HEK293T (cell line): ENCODE measurements at places on chromosomes 1 and 21.
A peak's percentile ranks its signal among the peaks of the same experiment; 100 is the strongest.

DNA sequence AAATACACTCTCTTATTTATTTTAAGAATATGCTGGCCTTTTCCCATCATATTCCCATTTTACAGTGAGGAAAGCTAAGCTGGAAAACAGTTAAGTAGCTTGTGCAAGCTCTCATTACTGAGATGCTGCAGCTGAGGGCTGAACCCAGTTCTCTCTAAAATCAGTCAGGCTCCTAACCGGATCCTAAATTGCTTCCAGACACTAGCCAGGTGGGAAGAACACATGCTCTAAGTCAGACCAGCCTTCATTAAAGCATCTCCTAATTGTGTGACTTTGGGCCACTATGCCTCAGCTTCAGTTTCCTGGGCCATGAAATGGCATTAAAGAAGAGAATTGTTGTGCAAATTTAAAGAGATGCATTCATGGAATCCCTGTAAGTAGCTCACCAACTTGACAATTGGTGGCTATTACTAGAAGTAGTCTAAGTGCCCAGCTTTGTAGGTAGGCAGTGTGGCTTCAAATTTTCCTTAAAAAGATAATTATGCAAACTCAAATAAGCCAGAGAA is 228.4 kb downstream of the DAB1 start:
- DNase-seq: no peak

GRCh38 chr21:46151989-46152926 is 3.1 kb downstream of the FTCD start:
- no peak for DNase-seq

- DNase-seq: no peak
These were observed 11.4 kb downstream of the AGMAT start for GRCh38 chr1:15573477-15573876.

DNA sequence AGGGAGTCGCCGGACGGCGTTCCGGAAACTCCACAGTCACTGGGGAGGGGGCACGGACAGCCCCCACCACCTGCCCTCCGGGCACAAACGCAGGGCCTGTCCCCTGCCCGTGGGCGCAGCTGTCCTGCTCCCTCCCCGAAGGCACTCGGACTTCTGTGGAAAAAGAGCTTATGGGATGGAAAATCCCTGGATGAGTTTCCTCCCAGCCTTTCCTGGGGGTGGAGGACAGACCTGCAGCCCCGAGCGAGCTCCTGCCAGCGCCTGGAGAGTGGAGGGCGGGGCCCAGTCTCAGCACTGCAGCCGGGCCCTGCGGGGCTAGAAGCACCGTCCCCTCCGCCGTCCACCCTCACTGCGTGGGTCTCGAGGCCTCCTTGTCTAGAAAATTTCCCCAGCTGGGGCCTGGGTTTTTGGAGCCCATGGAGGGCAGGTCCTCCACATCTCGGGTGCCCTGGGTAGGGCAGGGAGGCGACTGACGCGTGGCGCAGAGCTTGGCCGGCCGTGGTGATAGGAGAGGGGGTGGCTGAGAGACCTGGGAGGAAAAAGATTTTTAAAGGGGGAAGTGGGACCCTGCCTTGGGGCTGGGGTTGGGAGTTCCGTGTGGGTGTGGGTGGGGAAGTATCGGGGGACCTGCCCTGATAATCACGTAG is 6.4 kb upstream of the COL6A1 start:
- DNase-seq: no peak

GRCh38 chr1:181812208-181812607 is 249.3 kb downstream of the ZNF648 start:
- no peak for DNase-seq

DNA sequence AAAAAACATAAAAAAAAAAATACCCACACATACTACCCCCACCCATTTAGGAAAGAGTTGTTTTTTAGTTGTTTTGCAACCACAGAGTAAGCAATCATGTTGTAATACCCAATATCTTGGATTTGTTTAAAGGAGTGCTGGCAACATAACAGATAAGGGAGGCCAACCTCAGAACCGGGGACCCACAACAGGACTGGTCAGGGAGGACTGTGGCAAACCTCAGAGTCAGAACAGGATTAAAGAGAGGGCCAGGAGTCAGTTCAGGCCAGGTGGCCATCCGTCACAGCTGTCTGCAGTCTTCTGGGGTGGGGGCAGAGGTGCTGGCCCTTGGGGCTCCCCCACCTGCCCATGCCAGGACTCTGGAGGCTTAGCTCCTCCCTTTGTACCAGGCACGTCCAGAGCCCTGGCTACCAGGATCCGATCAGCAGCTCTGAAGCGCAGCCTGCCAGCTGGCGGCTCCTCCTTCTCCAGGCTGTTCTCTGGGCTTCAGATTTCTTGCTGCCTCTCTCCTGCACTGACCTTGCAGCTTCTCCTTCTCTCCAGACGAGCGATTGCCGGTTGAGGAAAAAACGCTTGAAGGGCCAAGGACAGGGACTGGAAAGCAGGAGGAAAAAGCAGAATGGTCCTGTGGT is 7.9 kb downstream of the H6PD start:
- no peak for DNase-seq

DNA sequence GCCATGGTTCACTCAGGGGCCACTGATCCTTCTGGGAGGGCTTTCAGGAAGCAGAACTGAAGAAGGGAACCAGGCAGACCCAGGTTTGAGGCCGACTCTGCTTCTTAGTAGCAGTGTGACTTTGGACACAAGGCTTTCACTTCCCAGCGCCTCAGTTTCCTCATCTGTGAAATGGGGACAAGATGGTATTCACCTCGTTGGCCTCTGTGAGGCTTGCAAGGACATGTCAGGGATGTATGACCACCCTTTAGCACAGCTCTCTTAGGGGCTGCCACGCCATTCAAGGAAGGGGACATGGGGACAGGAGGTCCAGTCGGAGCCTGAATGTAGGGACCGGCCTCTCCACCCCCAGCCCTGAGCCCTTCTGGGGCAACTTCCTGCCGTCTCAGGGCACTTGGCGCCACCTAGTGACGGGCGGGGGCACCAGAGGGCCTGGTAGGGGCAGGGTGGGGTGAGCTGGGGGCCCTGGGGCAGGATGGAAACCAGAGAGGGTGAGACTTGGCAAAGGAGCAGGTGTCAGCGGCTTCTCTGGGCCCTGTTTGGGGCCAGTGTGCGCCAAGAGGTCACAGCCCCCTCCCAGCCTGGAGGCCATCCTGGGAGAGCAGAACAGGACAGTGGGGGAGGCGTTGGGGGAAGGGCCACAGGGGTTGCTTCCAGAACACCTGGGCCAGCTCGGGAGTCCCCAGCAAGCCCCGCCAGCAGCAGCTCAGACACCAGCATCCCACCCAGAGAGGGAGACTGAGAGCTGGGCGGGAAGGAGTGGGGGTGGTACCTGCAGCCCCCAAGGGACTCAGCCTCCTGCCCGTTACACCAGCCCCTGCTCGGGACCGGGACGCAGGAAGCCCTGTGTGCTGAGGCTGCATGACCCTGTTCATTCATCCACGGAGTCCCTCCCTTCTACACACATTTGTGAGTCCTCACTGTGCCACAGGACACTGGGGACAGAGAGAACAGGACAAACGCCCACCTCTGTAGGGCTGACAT is 102.5 kb upstream of the TARDBP start:
- peak; percentile 69 for DNase-seq

DNA sequence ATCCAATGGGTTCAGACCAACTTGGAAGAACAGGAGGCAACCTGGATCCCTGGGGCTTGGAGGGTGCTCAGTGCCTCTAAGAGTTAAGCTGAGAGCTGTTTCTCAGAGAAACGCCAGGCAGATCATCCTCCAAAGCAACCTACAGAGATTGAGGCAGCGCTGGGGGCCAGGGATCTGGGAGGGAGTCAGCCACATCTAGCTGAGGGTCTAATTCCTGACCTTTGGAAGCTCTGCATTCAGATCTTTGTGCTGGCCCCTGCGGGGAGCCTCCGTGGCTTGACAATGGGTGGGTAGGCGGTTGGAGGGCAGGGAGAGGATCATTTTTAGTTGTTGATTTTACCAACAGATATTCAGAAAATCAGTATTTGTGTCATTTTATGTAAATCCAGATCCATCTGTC is 79.3 kb downstream of the DDX20 start:
- no peak for DNase-seq

DNA sequence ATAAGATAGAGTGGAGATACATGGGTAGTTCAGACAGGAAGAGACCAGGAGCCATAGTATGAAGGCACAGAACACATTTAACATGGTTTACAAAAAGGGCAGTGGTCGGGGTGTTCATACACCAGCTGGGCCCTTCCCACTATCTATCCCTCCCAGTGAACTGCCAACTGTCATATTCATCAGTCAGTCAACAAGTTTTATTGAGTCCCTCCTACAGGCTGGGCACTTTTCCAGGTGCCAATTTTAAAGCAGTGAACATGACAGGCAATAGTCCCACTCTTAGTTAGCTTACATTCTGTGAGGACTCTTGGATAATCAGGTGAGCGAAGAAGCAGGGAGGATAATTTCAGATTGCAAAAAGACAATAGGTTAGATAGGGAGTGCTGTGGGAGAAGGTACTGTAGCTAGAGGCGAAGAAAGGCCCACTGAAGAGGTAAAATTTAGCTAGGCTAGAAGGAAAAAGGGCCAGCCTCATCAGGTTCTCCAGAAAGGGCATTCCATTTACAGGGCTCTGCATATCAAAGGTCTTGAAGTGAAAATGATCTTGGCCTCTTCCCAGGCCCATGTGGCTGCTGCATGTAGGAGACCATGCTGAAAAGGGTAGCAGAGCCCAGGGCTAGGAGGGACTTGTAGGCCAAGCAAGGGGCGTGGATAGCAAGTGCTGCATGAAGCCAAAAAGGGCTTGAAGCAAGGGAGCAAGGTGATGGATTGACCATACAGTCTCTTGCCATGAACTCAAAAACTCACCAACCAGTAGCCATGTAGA is 274.7 kb upstream of the SNX7 start:
- DNase-seq: no peak

DNA sequence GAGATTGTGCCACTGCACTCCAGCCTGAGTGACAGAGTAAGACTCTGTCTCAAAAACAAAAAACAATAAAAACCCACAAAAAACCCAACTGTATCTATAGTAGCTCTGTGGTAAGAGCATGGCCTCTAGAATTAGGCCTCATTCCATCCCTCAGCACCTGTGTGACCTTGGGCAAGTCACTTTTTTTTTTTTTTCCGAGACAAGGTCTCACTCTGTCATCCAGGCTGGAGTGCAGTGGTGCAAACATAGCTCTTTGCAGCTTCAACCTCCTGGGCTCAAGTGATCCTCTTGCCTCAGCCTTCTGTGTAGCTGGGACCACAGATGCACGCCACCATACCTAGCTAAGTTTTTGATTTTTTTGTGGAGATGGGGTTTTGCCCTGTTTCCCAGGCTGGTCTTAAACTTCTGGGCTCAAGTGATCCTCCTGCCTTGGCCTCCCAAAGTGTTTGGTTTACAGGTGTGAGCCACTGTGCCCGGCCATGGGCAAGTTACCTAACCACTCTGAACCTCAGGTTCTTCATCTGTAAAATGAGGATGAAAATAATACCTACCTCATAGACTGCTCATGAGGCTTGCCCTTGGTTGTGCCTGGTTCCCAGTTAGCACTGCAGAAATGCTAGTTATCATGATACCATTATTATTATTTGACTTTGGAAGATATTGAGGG is 15.3 kb upstream of the MYOM3 start:
- DNase-seq: no peak

DNA sequence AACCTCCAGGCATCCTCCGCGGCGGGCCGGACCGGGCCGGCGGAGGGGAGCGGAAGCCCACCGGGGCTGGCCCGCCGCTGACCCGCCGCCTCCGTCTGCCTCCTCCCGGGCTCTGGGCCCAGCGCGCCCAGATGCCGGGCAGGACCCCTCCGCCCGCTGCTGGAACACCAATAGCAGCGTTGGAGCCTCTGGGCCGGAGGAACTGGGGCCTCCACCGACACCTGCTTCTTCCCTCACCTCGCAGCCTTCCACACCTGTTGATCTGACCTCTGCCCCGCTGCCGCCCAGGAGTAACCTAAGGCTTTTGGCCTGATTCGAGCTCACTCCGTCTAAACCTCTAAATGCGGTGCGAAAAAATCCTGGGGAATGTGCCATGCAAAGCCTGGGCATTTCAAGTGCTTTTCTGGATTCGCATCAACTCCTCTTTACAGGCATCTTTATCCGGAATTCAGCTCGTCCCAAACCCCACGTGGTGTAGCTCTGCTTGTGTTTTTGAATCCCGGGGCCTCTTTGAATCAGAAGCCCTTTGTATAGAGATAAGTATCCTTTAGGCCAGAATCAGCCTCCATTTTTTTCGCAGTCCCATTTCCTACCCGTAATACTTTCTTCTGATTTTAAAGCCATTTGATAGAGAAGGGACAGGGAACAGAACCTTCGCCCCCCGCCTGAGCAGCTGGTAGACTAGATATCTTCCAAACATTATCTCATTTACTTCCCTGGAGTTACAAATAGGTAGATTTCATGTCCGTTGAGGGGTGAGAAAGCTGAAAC is 680 bp upstream of the CNN3 start:
- no peak for DNase-seq

DNA sequence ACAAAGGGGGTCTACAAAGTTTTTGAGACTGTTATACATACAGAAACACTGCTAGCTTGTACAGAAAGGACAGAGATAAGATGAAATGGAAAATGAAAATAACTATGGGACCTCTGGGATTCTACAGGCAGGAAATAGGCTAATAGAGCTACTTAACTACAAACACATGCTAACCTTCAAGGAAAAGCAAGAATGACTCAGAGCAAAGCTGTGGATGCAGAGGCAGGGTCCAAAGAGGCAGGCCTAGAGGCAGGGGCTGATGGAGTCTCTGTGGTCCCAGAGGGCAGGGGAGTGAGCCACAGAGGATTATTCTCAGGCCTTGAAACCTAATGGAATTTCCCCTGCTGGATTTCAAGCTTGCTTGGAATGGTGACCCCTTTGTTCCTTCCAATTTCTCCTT is 18.7 kb upstream of the GOLT1A start:
- DNase-seq: no peak

GRCh38 chr1:24828887-24829192 is 83.6 kb downstream of the CLIC4 start:
- DNase-seq: peak; percentile 28

GRCh38 chr1:16092097-16092922 is 18.9 kb upstream of the FAM131C start:
- no peak for DNase-seq

GRCh38 chr1:63917571-63918417 is 144.0 kb downstream of the ROR1 start:
- DNase-seq: peak; percentile 56

DNA sequence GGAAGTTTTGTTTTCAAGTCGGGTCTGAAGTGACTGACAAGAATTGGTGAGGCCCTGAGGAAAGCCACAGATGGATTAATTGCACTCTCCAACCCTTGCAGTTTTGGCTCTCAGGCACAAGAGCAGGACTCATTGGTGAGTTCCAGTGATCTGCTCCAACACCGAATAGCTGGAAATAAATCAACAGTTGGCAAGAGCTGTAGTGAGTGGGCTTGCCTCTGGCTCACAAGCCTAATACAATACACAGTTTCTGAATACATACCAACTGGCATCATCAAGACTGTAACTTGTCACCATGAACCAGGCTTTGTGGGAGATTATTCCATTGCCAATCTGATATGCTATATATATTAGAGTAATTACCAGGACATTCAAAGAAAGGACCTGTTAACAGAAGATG is 131.6 kb downstream of the GRIK1 start:
- no peak for DNase-seq

- no peak for DNase-seq
These were observed 175.9 kb downstream of the IFI44 start for GRCh38 chr1:78825561-78825960.
